ENCODE measurements at places on chromosomes 6 and 20.

DNA sequence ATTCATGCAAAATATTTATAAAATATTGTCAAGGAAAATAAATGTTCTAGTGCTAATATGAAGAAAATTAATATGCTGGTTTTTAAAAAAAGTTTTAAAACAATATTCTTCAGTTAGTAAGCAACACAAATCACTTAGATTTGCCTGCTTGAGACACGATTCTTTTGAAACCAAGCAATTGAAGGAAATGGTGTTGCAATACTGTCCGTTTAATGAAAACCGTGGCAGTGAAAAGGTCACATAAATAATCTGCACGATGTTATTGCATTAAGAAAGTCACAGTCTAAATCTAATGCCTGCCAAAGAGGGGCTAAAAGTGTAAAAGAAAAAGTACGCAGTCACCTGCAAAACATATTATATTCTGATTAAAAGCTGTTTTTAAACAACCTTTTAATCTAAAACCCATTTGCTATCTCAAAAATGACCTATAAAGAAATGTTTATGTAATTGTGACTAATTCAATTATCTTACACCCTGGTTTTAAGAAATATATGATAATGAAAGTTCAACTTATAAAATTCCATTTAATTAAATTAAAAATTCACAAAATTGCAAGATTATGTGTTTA is 143.0 kb downstream of the GMDS start:
- DNase-seq: no peak

- no peak for DNase-seq
These were observed 12.7 kb upstream of the SLC17A1 start for GRCh38 chr6:25844518-25844917.

- DNase-seq: no peak
These were observed 81.0 kb downstream of the MYB start for GRCh38 chr6:135261872-135262725.

GRCh38 chr20:16212790-16213189 is 360.5 kb downstream of the KIF16B start:
- no peak for DNase-seq

DNA sequence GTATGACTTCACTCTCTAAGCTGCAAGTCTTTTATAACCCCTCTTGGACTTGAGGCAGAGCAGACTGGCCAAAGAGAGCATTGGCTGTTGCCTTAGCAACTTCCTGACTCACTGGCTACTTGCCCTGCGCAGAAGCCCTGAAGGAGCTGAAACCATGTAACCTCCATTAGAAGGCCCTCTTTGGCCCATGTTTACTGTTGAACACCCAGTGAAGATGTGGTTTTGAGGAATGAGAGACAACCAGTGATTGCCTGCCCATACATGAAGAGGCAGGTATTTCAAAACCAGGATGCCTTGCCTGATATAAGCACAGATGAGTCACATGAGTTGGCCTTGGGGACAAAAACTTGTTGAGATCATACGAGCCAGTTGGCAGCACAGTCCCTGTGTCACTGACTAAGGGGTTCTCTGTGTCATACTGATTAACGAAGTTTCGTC is 182.5 kb downstream of the EDN1 start:
- no peak for DNase-seq

DNA sequence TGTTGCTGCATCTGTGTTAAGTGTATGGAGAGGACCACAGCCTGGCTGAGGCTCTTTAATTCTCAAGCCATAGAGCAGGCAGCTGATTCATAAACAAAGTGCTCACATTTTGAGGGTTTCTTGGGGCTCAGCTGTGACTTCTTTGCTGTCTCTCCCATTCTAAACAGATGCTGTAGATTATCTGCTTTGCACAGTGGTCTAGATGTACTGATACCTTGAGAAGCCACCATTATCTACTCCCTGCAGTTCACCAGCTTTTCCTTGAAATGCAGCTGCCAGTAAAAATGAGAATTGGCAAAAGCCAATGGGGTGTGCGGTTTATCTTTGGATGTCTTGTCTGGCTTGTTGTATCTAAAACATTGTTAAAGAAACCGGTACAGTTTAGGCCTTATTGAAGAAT is 5.2 kb upstream of the CNR1 start:
- no peak for DNase-seq

DNA sequence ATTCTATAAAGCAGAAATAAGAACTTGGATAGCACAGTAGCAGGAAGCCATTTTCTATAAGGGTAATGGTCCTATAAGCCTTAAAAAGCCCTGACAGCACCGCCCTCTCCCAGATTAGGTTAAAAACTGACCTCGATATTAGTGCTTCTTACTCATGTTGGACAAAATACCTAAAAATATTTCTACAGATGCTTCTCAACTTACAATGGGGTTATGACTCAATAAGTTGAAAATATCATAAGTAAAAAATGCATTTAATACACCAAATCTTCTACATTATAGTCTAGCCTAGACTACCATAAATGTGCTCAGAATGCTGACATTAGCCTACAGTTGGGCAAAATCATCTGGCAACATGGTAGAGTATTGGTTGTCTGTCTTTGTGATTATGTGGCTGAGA is 70.3 kb downstream of the SESN1 start:
- DNase-seq: no peak

GRCh38 chr20:46644733-46645132 is 6.5 kb downstream of the SLC13A3 start:
- no peak for DNase-seq

DNA sequence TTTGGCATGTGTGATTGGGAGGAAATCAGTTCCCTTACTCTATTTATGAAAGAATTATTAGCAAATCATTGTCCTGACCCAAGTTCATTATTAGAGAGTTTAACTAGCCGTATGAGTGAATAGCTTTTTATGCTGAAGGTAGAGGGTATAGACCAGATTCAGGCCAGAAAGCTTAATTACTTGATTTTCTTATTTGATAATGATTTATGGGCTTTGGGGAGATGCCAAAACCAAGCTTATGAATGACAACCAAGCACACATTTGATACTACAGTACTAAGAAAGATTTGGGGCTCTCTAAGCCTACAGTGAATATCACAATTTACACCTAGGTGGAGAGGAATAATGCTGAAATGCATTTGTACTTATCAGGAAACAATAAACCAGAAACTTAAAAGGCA is 193.2 kb downstream of the ARHGAP18 start:
- no peak for DNase-seq

- no peak for DNase-seq
These were observed 32.5 kb downstream of the FAM209B start for GRCh38 chr20:56565511-56565910.

DNA sequence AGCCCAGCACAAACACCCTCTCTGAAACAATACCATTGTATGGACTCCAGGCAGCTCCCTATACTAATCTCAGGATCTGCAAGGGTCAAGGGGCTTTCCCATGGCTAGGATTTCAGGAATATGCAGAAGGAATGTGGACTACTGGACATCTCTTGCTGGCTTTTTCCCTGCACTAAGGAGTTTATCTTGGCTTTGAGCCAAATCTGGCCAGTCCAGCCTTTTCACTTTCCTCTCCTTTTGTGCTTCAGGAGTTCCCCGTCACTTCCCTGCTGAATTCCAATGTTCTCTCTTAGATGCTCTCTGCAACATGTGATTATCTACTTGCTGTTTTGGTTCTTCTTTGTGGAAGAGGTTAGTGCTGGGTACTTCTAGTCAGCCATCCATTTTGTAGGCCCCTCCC is 568.2 kb downstream of the HDGFL1 start:
- DNase-seq: no peak

DNA sequence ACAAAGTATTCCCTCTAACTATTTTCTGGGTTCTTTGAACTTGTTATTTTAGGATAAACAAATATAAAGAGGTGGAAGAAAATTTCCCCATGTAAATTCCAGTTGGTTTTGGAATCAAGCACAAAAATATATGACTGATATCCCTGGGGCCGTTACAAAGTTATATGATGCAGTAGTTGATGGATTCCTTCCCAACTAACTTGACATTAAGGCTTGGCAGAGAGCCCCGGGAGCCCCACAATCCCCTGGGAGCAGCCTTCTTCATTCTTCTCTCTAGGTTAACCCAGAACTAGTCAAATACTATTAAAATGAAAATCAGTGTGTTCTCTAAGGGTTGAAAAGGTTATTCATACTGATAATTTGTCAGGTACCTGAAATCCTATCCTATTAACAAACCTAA is 508.9 kb upstream of the SOX4 start:
- DNase-seq: no peak

GRCh38 chr6:8507286-8507685 is 71.9 kb upstream of the SLC35B3 start:
- DNase-seq: no peak

GRCh38 chr6:138550346-138550767 is 51.1 kb upstream of the NHSL1 start:
- no peak for DNase-seq

GRCh38 chr6:72619883-72620696 is 1.8 kb upstream of the KCNQ5 start:
- peak; percentile 52 for DNase-seq

DNA sequence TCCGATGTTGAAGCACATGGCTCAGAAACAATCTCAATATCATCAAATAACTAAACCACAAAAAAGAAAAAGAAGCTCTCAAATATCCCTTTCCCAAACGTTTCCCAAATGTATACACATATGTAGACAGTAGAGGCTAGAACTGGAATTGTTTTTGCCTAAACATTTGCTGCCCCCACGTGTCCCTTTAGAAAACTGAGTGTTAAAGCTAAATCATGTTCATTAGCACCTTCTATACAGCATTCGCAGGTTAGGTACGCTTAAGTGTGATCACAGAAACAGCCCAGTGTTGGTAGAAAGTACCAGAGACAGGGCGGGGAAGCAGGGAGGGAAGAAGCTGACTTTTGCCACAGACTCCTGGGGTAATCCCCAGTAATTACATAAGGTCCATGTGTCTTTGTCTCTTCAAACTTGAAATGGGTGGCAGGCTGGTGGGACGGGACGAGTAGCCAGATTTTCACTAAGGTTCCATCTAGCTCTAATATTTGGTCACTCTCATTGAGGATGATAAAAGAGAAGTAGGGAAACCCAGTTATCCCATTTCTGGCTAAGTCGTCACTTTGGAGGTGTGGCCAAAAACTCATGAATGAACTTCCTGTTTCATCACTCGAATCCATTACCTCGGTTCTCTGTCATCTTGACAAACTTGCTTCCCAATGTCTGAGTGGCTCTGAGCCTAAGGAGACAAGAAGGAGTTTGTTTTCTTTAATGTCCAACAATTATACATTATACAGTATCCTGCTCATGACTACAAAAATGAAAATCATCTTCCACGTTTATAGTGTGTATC is 15.0 kb upstream of the TFAP2A start:
- no peak for DNase-seq

DNA sequence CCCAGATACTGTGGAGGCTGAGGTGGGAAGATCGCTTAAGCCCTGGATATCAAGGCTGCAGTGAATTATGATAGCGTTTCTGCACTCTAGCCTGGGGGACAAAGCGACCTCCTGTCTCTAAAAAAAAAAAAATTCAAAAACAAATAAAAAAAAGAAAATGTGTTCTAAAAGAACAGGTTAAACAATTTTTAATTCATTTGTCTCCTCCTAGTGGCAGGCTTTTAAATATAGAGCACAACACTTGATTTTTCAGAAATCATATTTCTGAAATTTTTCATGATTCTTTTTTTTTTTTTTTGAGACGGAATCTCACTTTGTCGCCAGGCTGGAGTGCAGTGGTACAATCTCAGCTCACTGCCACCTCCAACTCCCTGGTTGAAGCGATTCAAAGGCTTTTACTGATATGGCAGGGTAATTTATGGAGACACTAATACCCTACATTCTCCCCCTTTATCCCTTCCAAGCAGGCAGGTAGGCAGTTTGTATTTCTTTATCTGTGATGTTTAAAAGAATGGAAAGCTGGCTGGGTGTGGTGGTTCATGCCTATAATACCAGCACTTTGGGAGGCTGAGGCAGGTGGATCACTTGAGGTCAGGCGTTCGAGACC is 8.7 kb upstream of the GTF3C6 start:
- no peak for DNase-seq

DNA sequence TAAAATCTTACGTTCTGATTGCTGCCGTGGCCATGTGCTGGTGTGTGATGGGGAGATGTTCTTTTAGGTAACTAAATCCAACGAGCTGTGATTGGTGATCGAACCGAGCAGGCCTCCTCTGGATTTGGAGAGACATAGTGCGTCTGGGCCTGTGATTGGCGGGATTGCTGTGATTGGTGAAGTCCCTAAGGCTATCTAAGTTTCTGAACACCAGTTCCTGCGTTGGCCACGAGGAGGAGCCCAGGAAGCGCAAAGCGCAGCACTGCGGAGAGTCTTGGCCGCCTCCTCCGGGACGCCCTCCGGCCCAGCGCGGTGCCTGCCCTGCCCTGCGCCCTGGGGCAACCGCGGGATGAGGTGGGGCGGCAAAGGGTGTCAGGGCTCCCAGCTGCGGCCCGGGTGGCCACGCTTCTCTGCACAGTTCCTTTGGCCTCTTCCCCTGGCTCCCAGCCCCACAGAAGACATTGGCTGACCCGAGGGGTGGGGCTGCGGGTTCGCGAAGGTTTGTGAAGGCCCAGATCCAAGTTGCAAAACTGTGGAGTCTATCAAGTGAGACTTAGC is 33.0 kb downstream of the HNF4A start:
- peak; percentile 60 for DNase-seq

GRCh38 chr6:126063512-126064146 is 77.3 kb downstream of the TRMT11 start:
- no peak for DNase-seq

GRCh38 chr20:54485631-54486030 is 10.2 kb downstream of the DOK5 start:
- no peak for DNase-seq

DNA sequence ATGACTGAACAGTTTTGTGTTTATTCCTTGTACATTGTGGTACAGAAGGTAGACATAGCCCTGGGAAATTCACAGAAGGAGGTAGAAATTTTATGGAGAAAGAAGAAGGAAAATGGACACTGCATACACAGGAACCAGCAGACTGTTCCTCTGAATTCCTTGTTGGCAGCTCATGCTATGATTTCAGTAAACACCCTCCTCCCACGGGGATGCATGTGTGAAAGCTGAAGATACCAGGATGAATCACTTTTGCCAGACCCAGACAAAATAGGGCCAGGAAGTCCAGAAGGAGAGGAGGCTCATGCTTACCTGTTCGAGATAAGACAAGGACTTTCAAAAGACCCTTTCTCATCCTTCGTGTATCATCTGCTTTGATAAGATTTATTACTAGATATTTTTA is 110.3 kb upstream of the GGTLC1 start:
- DNase-seq: no peak

DNA sequence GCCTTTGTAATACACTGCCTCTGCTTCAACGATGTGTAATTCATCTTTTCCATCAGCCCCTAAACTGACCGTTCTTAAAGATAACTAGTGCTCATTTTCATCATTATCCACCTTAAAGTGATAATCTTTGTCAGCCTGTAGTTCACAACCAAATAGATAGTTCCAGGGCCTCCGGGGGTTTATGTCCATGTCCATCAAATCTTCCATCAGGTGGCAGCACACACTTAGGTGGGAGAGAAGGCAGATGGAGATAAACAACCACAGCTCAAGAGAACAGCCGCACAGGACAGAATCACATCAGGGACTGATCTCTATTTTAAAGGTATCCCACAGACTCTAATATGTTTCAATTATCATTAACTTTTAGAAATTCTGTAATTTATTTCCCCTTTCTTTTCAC is 90.9 kb downstream of the LMBRD1 start:
- DNase-seq: no peak
